ENCODE measurements at places on chromosomes 12 and 14.

DNA sequence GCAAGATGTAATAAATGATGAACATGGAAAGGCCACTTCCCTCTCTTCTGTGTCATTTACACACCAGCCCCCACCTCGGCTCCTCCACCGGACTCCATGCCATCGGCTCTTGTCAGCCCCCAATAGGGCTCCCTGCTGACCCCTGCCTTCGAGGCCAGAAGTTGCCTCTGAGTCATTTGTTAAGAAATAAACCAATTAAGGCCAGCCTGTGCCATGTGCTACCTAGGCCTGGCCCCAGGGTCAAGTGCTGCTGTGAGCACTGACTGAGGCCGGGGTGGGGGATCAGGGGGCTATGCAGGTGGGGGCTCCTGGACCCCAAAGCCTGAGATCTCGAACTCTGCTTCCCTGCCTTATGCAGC lies 53.2 kb downstream of the TESC start:
- DNase-seq, result no peak

DNA sequence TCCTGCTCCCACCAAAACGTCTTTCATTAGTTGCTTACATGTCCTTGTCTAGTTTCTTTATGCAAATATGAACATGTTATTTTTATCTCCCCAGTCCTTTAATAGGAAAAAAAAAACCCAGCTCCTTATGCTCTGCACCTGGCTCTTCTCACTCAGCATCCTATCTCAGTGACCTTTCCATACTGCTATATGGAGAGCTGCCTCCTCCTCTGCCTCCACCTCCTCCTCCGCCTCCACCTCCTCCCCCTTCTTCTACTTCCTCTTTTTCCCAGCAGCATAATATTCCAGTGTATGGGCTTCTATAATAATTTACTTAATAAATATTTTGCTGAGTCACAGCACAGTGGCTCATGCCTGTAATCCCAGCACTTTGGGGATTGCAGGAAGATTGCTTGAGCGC lies 31.5 kb downstream of the ABCB9 start:
- DNase-seq, result no peak

DNA sequence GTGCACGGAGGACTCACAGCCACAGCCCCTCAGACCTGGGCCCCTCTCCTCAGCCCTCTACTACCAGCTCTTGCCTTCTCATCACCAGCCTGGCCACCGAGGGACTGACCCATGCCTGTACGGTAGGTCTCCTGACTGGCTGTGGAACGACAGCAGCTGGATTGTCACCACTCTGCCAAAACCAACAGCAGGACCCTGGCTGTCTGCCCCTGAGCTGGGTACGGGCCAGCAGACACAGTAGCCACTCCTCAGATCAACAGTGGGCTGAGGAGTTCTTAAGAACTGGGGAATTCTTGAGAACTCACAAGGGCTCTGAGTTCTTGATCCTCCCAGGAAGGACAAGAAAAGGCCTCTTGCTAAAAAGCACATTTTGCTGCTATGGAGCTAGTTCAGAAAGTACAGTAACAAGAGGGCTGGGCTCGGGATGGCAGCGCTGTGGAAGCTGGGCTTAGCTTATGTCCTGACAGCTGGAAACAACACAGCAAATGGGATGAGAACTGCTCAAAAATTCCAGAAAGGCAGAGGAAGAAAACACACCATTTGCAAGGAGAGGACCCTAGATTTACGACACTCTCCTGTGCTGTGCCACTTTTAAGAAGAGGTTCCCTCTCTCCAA lies 176.4 kb downstream of the ANO2 start:
- no peak for DNase-seq

DNA sequence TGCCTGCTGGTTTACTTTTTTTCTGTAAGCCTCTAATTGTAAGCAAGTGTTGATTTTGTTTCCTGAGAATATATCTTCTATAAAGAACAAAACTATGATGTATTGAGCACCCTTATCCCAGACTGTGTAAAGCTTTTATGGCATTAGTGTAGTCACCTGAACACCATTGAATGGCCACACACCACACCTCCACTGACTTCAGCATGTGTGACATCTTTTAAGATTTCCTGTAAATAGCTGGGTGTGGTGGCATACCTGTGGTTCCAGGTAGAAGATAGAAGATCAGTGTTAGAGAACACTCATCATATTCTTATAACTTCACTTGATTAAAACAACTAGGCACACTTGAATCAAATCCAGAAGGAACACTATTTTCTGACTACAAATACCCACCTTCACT lies 51.3 kb downstream of the WBP11 start:
- no peak for DNase-seq

- DNase-seq, result no peak
These were observed 58.3 kb downstream of the SMOC1 start for GRCh38 chr14:69937367-69938081.

DNA sequence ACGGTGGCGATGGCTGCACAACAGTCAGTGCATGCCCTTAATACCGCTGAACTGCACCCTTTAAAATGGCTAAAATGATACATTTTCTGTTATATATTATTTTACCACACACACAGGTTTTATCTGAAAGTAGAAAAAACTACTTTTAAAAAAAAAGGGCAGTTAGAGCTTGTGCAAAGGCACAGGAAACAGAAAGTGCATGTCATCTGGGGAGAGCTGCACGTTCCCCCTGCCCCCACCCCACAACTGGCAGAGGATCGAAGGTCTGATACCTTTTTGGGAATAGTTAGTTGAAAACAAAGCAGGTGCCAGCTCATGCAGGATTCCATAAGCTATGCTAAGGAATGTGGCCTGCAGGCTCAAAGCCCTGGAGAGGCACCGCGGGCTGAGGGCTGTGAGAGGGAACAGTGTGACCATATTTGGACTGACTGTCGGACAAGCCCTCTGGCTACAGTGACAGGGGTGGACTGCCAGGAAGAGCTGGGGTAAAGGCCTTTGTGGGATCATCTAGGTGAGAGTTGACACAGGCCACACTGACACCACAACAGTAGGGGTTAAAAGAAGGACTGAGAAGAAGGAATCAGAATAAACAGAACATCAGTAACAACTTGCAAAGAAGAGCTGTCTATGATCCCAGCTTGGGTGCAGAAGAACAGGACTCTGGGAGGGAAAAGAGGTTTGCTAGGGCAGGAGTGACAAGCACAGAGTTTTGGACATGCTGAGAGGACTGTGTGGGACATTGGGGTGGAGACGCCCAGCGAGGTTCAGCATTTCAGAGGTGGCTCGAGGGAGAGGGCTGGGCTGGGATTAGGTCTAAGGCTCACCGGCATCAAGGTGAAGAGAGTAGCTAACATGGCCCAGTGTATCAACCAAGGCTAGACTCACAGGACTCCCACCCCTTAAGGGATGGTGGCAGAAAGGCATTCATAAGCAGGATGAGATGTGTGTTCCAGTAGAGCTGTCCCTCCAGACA lies 54.6 kb downstream of the ACTN1 start:
- no peak for DNase-seq

- DNase-seq, result no peak
These were observed 470.8 kb downstream of the NELL2 start for GRCh38 chr12:44405297-44405696.
